ENCODE measurements at places on chromosomes 7 and 10.
A peak's percentile ranks its signal among the peaks of the same experiment; 100 is the strongest.

DNA sequence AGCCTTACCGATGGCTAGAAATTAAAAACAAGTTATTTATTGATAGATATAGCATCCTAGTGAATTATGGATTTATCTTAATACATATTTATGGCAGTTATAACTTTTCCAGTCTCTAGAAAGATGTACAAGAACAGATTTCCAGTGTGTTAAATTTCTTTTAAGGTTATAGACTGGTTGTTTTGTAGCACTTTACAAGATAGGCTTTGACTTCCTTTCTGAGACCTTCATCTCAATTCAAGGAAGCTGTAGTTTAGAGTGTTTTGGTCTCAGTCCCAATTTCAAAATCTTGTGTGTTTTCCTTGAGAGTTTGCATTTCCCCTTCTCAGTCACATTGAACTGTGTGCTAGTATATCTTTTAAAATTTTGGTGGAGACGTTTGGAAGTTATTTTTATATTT is 30.1 kb downstream of the PLEKHA1 start:
- no peak for DNase-seq

- DNase-seq = no peak
Measured at GRCh38 chr10:67471022-67471421, 225.0 kb downstream of the CTNNA3 start.

- no peak for DNase-seq
Measured at GRCh38 chr7:66682350-66683093, 53.8 kb downstream of the KCTD7 start.

GRCh38 chr7:98280791-98281756 is at the start of gene BRI3:
TSS of gene BRI3 (plus strand) at chr7:98281686. CDS start at chr7:98281796, 110 bp downstream.
- peak; percentile 99 for DNase-seq

- no peak for DNase-seq
Measured at GRCh38 chr7:151731022-151731441, 145.9 kb downstream of the PRKAG2 start.

DNA sequence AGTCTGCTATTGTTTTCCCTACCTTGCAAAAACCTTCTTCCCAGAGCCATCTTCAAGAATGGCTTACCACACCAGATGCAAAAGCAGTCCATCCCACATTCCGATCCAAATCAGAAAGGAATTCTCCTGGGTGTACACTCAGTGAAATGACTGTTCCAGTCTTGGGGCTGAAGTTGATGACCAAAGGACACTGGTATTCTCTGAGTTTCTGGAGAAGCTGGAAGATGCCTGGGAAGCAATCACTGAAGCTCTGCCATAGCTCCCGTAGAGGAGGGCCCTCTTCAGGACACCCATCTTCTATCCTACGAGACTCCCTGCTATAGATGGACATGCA is 155.7 kb downstream of the LCOR start:
- DNase-seq = no peak

- DNase-seq = no peak
Measured at GRCh38 chr10:65802391-65802790, 1123.4 kb upstream of the LRRTM3 start.

DNA sequence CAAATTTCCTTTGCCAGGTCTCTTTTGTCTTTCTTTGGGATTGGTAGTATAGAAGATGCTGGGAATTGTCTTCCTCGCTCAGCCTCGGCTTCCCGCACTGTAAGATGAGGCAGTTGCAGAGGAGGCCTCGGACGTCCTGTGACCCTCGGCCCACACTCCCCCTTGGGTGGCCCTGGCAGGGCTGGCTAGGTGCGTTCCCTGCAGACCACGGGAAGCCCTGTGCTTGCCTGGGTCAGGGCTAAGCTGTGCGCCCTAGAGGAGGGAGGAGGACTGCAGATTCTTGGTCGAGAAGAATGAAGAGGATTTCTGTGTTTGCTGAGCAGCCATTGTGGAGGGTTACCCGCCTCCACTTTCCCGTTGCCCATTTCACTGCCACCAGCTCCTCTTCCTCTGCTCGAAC is 42.8 kb downstream of the WIPI2 start:
- DNase-seq = no peak

- no peak for DNase-seq
Measured at GRCh38 chr10:11026773-11027172, 9.1 kb downstream of the CELF2 start.

GRCh38 chr10:20672741-20673140 is 224.4 kb downstream of the NEBL start:
- no peak for DNase-seq

DNA sequence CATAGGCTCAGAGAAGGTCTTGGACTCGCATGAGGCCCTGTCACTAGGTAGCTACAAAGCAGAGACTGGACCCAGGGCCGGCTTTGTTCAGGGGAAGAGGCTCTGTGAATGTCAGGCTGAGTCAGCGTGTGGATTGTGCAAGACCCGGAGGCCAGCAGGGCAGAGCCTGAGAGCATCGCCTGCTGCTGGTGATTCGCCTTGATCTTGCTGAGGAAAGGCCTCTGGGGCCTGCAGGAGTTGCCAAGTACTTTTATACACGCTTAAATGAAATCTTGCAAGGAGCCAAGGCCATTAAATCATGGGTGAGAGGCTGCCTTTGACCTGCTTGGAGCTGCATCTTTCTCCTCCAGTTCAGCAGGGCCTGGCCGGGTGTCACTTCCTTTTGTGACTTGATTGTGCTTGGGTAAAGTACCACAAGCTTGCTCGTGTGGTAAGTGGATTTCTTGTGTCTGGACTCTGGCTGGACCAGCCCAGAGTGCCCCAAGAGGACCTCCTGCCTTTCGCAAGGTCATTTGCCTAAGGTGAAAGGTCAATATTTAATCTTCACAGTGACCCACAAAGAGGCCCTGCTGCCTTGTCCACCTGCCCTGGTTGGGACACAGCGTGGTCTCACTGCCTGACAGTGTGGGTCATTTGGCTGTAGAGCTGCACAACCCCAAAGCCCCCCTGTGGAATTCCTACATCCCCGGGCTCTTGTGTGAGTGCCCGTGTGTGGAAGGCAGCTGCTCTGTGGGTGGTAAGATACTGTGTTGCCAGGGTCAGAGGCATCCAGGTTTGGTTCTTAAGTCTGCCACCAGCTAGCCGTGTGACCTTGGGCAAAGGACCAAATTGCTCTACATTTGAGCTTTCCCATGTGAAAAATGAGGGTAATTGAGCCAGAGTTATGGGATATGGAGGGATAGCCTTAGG is 38.6 kb upstream of the SH2D4B start:
- peak; percentile 70 for DNase-seq

GRCh38 chr10:974038-974784 is 14.0 kb upstream of the GTPBP4 start:
- DNase-seq = no peak

DNA sequence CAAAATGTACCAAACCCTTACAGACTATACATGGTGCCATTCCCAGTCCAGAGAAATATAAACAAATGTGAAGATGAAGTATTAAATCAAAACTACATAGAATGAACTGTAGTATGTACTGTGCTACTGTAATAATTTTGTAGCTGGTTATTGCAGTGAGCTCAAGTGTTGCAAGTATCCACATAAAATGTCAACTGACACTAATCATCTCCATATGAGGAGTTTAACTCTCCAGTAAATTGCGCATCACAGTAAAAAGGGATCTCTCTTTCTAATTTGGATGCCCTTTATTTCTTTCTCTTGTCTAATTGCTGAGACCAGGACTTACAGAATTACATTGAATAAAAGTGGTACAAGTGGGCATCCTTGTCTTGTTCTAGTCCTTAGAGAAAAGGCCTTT is 165.5 kb downstream of the CPED1 start:
- DNase-seq = no peak

GRCh38 chr7:84532196-84532595 is 337.6 kb upstream of the SEMA3A start:
- DNase-seq = no peak

DNA sequence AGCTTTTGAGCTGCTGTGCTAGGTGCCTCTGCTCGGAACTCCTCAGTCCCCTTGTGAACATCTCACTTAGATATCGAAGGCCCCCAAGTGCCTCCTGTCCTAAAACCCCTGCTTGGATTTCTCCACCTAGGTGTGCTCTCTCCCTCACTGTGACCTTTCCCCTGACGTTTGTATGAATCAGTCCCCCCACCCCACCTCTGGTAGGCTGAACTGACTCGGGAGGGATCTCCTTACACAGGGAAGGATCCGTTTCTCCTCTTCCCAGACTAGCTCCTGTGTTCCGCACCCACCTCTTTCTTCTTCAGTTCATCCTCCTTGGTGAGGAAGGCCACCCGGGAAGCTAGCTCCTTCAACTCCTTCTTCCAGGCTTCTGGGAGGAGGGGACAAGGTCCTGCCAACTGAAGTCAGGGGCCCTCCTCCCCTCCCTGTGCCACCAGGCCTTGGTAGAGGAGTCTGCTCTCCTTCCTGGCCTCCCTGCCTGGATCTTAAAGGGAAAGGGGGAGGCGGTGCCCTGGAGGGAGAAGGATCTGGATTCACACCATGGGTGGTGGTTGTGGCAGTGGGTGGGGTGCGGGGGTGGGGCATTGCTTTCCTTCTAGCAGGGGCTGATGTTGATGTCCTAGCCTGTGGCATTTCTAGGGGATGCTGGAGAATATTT is 6.8 kb downstream of the TBATA start:
- no peak for DNase-seq

Data from CD4-positive, alpha-beta T cell treated with Interleukin-17A for 4 hours (primary cell).